ENCODE measurements at places on chromosomes 6 and 20.

DNA sequence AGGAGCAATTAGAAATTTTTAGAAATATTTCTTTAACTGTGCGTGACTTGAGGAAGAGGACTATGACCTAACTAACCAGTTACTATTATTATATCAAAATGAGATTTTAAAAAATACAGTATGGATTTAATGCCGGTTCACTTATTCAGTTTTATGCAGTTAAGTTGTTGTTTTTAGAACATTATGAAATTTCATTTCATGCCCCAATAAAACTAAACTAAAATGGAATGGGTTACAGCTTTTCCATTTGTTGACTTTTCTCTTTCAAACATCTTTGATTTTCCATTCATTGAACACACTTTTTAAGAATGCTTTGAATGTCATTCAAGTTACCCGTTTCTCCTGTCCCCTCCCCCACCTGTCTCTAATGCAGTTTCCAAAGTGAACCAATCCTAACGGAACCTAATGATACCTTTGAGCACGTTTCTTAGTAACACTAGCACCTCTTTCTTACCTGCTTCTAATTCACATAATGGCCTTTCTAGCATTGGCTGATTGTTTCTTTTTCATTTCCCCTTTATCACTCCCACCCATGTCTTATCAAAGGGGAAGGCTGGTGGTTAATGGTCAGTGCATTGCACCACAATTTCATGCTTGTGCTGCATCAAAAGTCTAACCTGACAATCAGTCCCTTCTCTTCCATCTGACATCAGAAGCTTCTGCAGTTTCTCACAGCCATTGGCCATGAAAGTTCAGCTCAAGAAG is 262.2 kb upstream of the TAB2 start:
- DNase-seq, result no peak

GRCh38 chr6:41732591-41733359 is 2.6 kb downstream of the TFEB start:
- DNase-seq, result no peak

DNA sequence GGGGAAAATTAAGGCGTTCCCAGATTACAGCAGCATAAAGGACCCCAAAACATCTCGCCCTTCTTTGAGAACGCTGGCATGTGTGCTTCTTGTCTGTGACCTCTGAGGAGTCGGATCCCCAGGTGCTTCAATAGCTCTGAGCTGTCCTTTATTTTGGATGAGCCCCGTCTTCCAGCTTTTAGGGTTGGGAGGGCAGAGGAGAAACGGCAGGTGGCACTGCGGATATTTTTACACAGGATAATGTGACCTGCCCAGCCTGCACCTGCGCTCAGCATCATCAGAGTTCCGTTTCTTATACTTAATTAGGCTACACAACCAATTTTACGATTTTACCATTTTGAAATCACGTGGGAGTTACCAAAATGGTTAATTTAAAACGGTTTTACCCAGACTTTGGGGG is 147.7 kb upstream of the RPS6KA2 start:
- no peak for DNase-seq

GRCh38 chr6:75023634-75024033 is 182.2 kb downstream of the COL12A1 start:
- DNase-seq, result no peak

DNA sequence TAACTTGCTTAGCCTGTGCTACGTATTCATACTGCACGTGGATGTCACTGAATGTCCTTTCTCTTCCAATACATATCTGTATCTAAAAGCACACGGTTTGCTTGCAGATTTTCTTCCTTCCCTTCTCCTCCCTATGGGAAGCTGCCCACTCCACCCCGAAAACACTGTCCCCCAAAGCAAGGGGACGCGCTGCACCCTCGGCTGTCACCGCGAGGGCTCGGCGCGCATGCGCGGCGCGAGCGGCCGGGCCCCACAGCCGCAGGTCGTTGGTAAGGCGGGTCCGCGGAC is 659 bp downstream of the TMX4 start:
- peak; percentile 31 for DNase-seq

Measured in C1 segment of cervical spinal cord (tissue), 14 donors.